ENCODE measurements at places on chromosomes 5 and 9. TPM values are rescaled to one million over a fixed set of nuclear protein-coding genes. Genes with fewer than 3 reads are reported as not detected.

DNA sequence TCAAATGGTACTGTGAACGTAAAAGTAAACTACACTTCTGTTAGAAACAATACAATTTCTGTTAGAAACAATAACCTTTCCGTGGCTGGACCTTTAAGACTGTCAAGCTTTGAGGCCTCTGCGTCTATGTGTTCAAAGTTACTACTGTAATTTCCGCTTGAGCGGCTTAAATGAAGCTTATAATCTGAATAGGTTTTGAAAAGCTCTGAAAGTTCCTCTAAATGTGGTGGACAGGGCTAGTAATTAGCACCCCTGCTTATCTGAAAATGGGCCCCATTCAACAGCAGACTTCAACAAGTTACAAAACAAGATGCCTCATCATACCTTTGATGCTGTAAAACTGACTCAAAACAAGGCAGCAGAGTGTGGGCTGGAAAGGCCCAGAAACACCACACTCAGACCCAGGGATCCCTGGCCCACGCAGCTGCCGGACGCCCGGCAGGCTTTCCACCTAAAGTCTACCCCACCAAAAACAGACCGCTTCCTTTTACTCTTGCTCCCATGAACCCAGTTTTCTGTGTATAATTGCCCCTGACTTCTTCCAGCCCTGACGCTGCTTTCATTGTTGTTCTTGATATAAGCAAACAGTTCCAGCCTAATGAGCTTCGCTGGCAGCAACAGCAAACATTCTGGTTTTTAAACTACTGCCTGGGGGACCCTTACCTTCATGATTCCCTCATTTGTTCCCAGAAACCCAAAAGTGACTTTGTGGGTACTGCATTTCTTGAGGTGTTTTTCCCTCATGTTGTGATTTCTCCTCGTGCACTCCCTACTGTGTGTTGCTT, 66.7 kb downstream of the TLE1 start:
- no peak for DNase-seq

- no peak for DNase-seq
Observed at GRCh38 chr5:174236070-174236469, 190.6 kb downstream of the NSG2 start.

- no peak for DNase-seq
Observed at GRCh38 chr5:100644185-100644584, 109.0 kb downstream of the FAM174A start.

DNA sequence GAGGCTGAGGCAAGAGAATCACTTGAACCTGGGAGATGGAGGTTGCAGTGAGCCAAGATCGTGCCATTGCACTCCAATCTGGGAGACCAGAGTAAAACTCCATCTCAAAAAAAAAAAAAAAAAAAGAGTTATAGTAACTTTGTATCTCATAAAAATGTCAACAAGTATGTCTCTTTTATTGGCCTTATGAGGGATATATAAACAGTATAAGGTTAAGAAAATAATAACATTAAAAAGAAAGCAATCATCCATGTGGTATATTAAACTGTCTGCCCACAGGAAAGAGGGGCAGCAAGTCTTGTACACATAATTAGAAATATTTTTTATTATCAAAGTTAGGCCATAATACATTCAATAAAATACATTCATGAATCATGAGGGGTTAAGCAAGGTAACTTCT, 259.4 kb upstream of the KLF9 start:
- DNase-seq: no peak

GRCh38 chr9:18493451-18493993, 19.6 kb downstream of the ADAMTSL1 start:
- DNase-seq: no peak

The NAIP gene
- 8.5 TPM for total RNA-seq

The VPS13A gene
- total RNA-seq: 39.8 TPM

DNA sequence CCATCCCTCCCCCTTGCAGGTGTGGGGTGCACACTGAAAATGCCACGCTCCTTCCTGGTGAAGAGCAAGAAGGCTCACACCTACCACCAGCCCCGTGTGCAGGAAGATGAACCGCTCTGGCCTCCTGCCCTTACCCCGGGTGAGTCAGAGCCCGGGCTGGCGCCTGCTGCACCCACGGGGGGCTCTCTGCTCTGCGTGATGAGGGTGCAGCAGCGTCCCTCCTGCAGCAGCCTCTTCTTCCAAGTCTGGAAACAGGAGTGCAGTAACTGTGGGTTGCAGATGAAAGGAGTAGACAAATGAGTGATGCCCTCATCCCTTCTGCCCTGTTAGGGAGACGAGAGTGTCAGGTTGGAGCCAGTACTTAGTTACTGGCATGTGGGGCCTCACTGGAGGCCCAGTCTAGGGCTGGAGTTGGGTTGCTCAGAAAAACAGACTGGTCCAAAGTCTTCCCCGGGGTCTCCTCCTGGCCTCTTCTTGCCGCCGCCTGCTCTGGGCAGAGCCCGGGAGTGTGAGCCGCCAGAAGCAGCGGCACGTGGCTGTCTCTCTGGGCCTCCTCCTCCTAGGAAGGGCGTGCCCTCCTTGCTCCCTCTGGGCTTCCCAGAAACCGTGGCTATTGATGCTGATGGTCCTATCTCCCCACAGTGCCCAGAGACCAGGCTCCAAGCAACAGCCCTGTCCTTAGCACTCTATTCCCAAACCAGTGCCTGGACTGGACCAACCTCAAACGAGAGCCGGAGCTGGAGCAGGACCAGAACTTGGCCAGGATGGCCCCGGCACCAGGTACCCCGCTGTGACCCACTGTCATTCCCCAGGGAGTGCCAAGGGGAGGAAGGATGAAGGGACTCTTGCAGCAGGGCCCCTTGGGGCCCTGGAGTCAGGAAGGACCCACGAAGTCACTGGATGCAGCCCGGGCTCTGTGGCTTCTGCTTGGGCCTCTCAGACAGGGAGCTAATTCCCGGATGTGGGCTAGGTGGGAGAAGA, 8.4 kb downstream of the GFI1B start:
- DNase-seq: no peak

DNA sequence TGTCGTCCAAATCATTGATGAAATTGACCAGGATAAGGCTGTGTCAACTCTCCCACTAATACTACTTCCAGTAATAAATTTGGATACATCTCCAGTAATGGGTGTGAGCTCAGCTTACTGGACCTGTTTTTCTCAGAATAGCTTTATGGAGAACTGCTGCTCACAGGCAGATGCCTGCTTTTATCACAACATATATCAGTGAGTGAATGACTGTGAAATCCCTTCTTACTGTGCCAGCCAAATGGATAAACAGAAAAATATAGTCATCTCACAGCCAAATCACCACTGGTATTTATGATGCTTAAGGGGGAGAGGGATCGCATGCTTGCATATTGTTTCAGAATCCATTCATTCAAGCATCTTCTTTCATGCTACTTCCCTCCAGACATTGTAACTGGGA, 148.4 kb upstream of the PAPPA start:
- no peak for DNase-seq

DNA sequence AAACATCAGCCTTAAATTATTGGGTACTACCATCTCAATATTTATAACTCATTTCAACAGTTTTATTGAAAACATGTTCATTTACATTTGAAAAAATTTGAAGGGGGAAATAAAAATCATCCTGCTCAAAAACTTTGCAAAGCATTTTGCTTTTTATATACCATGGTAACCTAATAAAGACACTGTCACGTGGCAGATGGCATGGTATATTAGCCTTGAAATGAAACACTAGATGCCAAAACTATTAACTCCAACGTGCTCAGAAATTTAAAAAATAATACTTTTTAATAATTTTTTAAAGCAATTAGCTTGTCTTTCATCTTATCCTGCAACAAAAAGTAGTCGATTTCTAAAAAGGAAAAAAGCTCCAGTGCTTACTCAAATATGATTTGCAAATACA, 88.6 kb upstream of the NFIB start:
- no peak for DNase-seq

DNA sequence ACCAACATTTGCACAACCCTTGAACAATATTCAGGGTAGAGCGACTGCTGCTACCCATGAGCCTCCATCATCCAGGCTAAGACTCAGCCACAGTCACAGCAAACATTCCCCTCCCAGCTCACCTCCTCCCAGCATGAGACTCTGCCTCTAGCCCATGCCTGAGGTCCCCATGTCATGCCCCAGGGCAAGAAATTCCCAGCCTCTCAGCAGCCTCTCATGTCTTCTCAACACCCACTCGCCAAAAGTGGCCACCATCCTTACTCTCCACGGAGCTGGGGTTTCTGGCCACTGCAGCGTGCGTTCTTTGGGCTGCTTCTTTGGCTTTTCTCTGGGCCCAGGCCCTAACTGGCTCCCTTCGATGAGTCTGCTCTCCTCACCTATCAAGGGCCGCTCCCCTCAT, 82.2 kb downstream of the NSUN2 start:
- DNase-seq: no peak

GRCh38 chr5:13946111-13946510, 1.6 kb upstream of the DNAH5 start:
- DNase-seq: no peak

DNA sequence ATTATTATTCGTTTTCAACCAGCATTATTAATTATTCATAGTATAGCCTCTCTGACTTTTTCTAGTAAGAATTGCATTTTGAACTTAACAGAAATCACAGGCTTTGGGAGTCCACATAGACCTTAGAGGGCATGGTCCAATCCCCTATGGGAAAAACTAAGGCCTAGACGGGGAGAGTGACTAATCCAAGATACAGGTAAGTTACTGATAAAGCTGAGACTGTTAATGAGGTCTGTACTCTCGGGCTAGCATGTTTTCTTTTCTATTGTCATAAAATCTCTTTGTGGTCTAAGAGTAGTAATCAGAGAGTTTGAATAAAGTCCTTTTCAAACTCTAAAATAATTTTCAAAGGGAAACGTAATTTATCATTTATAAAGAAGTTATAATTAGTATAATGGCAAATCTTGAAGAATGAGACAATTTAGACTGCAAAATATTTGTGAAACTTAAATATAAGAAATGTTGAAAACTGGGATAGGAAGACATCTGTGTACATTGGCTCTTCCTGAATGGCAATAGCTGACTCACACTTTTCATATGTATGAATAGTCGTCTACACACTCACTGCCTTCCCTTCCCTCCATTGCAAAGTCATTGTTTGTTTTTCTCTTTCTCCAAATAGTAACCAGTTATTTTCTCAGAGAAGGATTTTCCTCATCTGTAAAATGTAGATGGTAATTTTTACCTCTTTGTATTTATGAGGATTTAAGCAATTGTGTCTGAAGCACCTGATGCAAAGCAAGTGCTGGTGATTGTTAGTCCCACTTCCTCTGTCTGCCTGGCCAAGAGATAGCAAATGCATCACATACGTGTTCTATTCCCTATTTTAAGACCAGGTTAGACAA, 207.9 kb upstream of the CD180 start:
- no peak for DNase-seq

The HCN1 gene
- 14.5 TPM for total RNA-seq

The SLC1A1 gene
- total RNA-seq: 2.1 TPM

DNA sequence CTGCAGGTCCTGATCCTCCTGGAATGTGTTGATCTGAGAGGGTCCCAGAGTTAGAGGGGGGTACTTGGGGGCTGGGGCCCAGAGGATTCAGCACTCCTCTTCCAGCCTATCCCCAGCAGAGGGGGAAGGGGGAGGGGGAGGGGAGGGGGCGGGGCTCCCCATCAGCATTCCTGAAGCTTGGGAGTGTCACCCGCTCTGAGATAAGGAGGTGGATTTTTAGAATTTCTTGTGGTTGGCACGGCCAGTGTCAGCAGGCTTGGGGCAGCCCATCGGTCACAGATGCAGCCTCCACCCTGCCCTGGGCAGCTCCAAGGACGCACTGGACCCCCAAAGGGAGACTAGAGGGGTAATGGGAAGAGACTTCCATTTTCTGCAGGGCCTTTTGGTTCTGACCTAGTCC, 5.3 kb downstream of the FGF18 start:
- DNase-seq: no peak

The PAPPA gene
- total RNA-seq: 1.5 TPM

- no peak for DNase-seq
Observed at GRCh38 chr9:7164440-7165330, 406.9 kb downstream of the KDM4C start.

DNA sequence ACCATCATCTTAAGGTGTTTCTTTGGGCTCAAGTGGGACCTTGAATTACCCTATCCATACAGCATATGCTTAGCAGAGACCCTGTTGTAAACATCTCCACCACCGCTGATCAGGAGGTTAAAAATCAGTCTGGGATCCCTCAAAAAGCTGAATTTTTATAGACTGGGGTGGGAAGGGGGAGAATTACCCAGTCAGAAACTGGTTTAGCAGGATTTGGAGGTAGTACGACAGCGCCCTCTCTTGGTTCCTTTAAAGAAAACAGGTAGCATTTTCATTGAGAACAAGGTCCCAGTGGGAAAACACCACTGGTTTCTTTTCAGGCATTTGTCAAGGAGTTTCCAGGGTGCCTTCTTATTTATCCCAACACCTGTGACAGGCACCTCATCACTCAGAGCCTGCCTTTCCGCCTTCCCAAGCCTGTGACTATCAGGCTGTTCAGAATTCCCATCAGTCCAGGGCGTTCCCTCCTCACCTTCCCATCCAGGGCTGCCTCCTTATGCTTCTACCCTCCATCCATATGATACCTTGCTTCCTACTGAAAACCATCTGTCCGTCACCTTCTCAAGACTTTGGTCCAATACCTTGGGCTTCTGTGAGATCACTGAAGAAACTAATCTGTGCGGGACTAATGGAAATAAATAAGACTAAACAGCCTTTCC, 203.8 kb upstream of the RAI14 start:
- DNase-seq: no peak

The PCDHGB5 gene
- 8.6 TPM for total RNA-seq

The TJP2 gene
- total RNA-seq: 54.5 TPM

GRCh38 chr5:41967401-41967800, 42.3 kb downstream of the FBXO4 start:
- DNase-seq: no peak

DNA sequence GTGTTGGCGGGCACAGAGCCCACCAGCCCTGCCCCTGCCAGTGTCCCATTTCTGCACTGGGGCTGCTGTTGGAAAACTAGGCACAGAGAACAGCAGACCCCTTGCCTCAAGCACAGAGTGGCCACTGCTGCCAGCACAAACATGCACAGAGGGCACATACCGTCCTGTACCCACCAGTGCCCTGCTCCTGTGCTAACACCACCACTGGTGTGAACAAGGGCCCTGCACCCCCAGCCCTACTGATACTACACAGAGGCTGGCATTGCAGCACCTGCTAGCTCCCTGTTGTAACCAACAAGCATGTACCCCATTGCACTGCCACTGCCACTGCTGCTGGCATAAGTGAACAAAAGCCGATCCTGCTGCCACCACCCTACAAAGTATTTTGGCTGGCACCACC, 348.0 kb upstream of the MPDZ start:
- DNase-seq: no peak

The KCNIP1 gene
- total RNA-seq: not detected

DNA sequence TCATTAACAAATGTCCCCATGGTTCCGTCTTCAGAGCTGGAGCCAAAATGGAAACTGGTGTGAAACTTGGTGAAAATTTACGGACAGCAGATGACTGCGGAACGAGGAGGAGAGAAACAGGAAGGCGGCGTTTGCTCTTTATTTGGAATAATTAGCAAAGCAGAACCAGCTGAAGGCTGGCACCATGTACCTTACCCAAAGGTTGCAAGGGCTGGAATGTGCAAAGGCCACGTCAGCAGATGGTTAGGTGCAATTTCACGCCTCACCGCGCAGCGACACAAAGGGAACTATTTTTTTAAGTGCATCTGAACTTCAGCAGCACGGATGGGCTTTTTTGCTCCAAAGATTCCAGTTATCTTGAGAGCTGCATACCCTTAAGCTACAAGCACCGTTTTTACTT, 127.4 kb downstream of the COL23A1 start:
- DNase-seq: no peak

- no peak for DNase-seq
Observed at GRCh38 chr9:107016383-107016782, 153.4 kb downstream of the ZNF462 start.
